ENCODE measurements at places on chromosomes 5 and 9.

DNA sequence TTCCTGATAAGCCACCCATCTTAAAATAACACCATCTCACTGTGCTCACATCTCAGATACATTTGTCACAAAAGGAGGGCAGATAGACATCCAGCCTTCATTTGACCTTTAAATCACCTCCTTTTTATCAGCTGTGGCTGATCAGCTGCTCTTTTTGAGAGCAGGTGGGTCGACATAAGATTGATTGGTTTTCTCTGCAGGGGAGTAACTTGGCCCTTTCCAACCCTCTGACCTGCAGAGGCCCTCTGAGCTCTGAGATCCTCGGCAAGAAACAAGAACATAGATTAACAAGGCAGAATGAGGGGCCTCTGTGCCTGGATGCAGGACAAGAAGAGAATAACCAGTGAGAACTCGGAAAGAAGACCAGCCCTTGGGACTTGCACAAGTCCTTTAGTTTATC is 33.5 kb upstream of the GLRA1 start:
- no peak for DNase-seq

DNA sequence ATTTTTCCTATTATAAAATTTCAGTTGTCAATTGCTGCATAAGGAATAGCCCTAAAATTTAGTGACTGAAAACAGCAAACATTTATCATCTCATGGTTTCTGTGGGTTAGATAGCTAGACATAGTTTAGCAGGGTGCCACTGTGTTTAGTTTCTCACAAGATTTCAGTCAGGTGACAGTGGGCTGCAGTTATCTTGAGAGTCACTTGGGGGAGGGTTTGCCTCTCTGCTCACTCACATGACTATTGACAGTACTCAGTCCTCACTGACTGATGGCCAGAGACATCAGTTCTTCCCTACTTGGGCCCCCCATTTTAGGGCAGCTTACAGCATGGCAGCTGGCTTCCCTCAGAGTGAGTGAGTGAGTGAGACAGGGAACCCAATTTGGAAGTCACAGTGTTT is 42.0 kb downstream of the PBX3 start:
- no peak for DNase-seq

- DNase-seq, result no peak
Measured at GRCh38 chr5:115079924-115080623, 89.6 kb downstream of the TRIM36 start.

DNA sequence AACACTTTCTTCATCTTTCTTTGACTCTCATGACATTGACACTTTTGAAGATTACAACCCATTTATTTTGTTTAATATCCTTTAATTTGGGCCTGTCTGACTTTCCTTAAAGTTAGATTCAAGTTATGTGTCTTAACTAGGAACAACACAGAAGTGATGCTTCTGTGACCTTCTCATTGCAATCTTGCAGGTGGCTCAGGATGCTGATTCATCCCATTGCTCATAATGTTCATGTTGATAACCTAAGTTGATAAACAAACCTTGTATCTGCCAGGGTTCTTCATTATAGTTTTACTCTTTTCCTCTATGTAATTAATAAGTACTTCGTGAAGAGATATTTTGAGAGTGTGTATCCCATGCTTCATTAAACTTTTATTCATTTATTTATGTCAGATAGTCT is 107.2 kb upstream of the SHB start:
- no peak for DNase-seq

DNA sequence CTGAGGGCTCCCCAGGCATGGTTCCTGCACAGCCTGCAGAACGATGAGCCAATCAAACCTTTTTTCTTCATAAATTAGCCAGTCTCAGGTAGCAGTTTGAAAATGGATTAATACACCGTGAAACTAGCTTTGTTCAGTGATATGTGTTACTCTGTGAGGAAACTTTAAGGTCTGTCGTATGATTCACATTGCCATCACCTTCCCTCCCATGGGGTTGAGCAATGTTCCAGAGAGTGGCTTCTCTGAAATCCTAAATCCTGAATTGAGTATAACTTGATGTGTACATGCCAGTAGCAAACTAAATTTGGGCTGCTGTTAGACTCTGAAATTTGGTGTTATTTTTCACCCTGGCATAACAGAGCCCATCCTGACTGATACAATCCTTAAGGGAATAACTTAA is 866.4 kb upstream of the C9orf72 start:
- DNase-seq, result no peak

- no peak for DNase-seq
Measured at GRCh38 chr5:76941442-76941841, 11.4 kb upstream of the CRHBP start.

GRCh38 chr5:82388181-82388580 is 110.0 kb upstream of the RPS23 start:
- no peak for DNase-seq

All from GM04504 (cell line).